Activated CD4-positive, alpha-beta T cell treated with anti-CD3 and anti-CD28 coated beads for 4 hours (primary cell): ENCODE measurements at places on chromosomes 13 and 19.

- DNase-seq, result no peak
These were observed 128.0 kb downstream of the DCT start for GRCh38 chr13:94351292-94351990.

DNA sequence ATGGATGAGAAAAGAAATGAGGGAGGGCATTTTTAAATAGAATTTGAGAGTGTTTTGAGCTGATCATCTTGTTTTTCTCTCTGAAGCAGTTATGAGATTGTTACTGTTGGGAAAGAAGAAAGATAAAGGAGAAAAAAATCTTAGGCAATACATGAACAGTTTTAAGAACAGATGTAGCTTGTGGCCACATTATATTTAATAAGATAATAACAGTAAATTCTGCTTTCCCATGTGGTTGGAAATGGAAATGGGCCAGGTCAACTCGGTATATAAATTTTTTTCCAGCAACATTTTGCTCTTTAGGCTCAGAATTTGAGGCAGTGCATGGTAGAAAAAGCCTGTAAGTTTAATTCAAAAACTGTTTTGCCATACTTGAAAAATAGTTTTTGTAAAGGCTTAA lies 118.7 kb downstream of the POSTN start:
- no peak for DNase-seq

DNA sequence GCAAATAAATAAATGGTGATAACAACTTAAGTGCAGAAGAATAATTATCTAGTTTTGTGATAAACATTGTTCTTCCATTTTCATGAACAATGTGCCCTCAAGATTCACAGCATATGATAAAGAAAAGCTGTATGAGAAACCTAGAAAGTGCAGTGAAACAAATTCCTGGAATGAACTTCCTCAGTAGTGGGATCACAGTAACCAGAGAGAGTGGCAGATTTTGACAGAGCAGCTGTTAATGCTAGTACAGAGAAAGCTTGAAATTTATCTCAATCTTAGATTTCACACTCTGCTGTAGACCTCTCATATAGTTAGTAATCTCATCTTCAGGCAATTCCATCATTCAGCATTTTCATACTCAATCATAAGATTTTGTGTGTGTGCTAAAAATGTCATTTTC lies 664.9 kb downstream of the PCDH9 start:
- no peak for DNase-seq

GRCh38 chr13:100302391-100302790 lies 213.5 kb downstream of the PCCA start:
- no peak for DNase-seq

GRCh38 chr19:44719262-44719701 lies 20.3 kb downstream of the CEACAM16 start:
- no peak for DNase-seq
